ENCODE measurements at places on chromosomes 5 and 9. TPM values are rescaled to one million over a fixed set of nuclear protein-coding genes. Genes with fewer than 3 reads are reported as not detected.

- peak; percentile 97 for DNase-seq
Measured at GRCh38 chr9:75890472-75891276, at the start of gene PCSK5. Gene PCSK5 (plus strand): TSS chr9:75890673. CDS start chr9:75891182, 509 bp downstream.

GRCh38 chr5:163512526-163512925, 7.1 kb downstream of the MAT2B start:
- DNase-seq: no peak

- no peak for DNase-seq
Measured at GRCh38 chr9:98640394-98640793, 68.3 kb downstream of the GABBR2 start.

GRCh38 chr9:127574072-127574993, 37.7 kb upstream of the STXBP1 start:
- DNase-seq: no peak

DNA sequence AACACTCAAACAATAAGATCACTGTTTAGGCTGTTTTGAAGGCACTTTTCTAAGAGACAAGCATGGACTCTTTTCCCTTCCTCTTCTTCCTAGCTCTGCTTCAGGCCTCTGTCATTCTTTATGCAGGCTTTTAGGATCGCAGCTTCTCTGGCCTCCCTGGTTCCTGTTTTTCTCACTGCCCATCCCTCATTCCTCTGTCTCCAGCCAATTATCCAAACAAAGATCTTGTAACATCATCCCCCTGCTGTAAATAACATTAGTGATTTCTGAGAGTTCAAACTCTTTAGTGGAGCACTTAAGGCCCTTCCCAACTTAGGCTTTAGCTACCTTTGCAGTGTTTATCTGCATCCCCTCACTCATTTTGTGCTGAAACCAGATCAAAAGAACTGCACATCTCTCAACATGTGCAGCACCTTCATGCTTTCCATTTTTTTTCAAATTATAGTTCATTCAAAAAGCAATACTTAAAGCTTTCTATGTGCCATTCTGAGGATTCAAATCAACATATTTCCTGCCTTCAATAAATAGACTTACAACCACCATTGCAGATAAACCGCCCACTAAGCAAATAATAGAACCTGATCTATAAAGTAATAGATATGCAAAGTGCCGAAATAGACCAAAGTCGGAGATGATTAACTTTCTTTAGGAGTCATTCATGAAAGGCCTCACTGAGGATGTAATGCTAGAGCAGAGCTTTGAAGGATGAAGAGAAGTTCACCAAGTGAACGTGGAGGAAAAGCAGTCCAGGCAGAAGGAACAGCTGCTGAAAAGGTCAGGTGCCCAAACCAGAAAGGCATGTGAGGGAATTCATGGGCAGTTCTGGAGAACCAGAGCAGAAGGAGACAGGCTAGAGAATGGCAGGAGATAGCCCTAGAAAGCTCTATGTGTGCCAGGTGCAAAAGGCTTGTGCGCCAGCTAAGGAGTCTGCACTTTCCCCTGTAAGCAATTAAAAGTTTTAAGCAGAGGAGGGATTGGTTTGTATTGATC, 95.8 kb upstream of the ZNF366 start:
- no peak for DNase-seq

ADAMTSL1 gene
- 2.7 TPM for total RNA-seq

GRCh38 chr9:124708633-124709291, 62.3 kb downstream of the NR6A1 start:
- DNase-seq: peak; percentile 23

GRCh38 chr9:69376651-69377050, 51.6 kb downstream of the ENTREP1 start:
- no peak for DNase-seq

MARCOL gene
- not detected for total RNA-seq

COL23A1 gene
- not detected for total RNA-seq

- no peak for DNase-seq
Measured at GRCh38 chr5:55852503-55852902, 1.3 kb downstream of the IL31RA start.

C1QTNF3 gene
- total RNA-seq: 6.4 TPM

DNA sequence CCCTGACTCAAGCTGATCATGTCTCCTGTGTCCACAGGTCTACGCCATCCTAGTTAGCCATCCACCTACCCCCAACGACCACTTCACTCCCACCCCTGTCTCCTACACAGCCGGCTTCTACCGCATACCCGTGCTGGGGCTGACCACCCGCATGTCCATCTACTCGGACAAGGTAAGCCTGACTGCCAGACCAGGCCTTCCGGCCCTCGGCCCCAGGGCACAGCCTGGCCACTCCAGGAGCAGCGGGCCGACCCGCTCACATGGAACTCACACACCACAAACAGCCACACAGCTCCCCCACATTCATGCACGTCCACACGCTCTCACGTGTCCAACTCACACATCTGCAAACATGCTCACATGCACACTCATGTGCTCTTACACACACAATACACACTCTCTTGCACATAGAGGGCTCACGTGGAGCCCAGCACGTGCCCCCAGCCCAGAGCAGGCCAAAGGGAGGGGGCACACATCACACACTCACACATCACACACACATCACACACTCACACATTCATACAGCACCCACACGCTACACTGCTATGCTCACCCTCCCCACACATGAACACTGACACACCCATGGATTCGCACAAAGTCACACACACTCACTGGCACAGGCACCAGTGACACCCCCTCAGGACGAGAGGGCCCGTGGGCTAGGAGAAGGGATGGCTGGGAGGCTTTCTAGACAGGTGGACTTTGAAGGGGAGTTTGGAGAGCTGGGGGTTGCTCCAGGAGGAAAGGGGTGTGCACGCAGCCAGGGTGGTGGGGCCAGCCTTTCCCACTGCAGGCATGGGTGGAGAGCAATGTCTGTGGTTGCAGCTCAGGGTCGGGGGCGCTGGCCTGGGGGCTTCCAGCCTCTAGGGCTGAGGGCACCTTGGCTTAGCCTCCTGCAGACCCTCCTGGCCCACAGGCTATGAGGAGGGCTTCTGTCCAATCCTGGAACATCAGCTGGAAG, 3.3 kb downstream of the GRIN1 start:
- DNase-seq: peak; percentile 0

- DNase-seq: no peak
Measured at GRCh38 chr9:134630393-134630790, 11.2 kb upstream of the COL5A1 start.

S1PR3 gene
- total RNA-seq: 29.4 TPM

LAMC3 gene
- not detected for total RNA-seq

OR1J2 gene
- not detected for total RNA-seq

- DNase-seq: no peak
Measured at GRCh38 chr5:38466424-38467189, 89.8 kb downstream of the LIFR start.

SPINK6 gene
- total RNA-seq: not detected

DNA sequence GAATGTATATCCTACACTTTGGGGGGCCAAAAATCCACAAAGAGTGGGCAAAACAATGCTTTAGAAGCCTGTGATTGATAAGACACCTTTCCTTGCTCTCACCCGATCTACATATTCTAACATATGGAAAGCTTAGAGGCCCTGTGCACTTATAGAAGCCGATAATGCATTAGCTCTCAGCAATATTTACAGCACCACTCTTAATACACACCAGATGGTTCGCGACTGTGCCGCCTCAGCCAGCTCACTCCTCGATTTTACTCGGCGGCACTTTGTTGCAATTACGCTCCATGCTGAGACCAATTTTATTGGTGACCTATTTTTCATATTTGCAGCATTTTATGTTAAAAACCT, 18.8 kb downstream of the NR2F1 start:
- peak; percentile 17 for DNase-seq

- DNase-seq: no peak
Measured at GRCh38 chr5:134086943-134087305, 27.6 kb upstream of the TCF7 start.

- DNase-seq: no peak
Measured at GRCh38 chr9:136044207-136044970, 50.7 kb downstream of the NACC2 start.

Data from neural progenitor cell (in vitro differentiated cells).